ENCODE measurements at places on chromosomes 3 and 15. TPM values are rescaled to one million over a fixed set of nuclear protein-coding genes. Genes with fewer than 3 reads are reported as not detected.

The IRAK2 gene
- 0.78 TPM for polyA plus RNA-seq

DNA sequence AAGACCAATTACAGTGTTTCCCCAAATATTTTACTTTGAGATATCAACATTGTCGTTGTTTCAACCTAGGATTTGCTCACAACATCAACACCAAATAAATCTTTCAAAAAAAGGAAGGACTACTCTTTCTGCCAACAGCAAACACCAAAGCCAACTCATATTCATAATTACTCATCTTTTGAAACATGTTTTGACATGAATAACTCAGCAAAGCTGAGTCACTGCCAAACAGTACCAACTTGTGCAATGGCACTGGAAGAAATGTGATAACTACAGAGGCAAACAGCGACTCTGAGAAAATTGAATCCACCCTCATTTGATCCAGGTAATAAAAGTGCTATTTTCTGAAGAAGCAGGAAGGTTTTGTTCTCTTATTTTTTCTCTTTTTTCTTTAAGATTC is 67.2 kb downstream of the PEX5L start:
- no peak for DNase-seq

GRCh38 chr15:82540984-82541431 is 751 bp upstream of the RPS17 start:
- no peak for DNase-seq

The ISLR gene
- polyA plus RNA-seq, result 472 TPM

- no peak for DNase-seq
Observed at GRCh38 chr15:40190591-40190990, 29.7 kb downstream of the BUB1B start.

DNA sequence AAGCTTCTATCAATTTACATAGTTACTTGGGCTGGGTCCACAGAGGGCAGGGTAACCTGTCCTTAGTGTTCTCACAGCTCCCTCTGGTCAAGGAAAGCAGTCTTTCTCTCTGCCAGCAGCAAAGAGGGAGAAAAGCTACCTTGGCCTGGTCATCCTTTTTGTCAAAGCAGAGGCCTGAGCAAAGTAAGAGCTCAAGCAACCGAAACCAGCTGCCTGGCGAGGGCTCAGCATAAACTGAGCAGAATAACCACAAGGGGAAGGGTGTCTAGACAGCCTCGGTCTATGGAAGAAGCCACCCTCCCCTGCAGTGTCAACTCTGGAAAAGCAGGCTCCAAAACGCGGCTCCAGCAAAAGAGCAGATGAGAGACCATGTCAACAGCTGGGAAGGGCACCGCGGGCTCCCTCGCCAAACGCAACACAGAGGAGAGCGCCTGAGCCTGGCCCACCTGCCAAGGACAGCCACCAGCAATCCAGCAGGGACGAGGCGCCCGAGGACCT is 17.4 kb downstream of the LRIG1 start:
- no peak for DNase-seq

DNA sequence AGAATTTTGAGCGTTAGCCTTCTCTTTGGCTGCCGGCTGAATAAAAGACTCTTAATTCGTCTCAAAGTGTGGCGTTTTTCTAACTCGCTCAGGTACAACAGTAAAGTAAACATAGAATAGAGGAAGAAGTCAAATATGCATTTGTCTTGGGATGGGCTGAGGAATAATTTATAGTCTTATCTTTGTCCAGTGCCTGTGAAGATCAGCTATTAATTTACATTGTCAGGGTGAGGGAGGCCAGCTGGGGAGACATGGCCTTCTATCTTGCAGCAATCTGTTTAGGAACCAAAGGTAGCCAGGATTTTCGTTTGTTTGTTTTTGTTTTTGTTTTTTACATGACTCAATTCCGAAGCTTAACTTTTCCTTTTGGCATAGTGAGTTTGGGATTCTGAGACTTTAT is 100.2 kb downstream of the VPS8 start:
- no peak for DNase-seq

DNA sequence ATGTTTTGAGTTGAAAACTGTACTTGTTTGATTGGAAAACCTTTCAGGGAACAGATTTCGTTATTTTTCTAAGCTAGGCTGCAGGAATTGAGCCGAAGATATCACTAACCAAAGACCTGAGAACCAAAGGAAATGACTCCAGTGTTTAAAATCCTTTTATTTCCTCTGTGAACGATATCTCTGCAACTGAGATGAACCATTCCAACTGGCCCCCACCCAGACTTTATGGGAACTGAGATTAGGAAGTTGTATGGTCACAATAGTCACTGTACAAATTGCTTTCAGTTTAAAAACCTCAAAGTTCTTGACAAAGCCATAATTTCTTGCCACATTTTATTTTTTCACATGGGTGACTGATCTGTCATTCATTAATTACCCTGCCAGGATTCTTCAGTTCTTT is 232.4 kb downstream of the RBMS3 start:
- no peak for DNase-seq
